A172 (cell line): ENCODE measurements at places on chromosomes 4 and X. TPM values are rescaled to one million over a fixed set of nuclear protein-coding genes. Genes with fewer than 3 reads are reported as not detected.

DNA sequence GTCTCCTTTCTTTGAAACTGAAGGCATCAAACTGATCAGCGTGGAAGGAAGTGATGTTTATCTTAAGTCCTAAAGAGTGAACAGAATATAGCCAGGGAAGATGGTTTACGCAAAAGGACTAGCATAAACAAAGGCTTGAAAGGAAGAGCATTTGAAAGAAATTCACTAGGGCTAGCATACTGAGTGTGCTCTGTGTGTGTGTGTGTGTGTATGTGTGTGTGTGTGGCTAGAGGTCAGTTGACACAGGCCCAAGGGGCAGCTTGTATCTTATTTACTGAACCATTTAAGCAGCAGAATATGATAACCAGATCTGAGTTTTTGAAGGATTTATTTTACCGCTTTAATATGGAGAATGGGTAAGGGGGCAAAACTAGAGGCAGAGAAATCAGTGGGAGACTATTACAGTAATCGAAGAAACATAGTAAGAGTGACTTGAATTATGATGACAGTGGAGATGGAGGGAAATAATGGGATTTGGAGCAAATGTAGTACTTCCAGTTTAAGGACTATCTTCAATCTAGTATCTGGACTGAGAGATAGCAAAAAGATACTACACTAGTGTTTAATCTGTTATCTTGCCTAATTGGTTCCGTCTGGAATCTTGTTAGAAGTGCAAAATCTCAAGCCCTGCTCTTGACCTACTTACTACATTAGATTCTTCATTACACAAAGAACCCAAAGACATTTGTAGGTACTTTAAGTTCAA, 36.9 kb downstream of the CEP44 start:
- no peak for DNase-seq

DNA sequence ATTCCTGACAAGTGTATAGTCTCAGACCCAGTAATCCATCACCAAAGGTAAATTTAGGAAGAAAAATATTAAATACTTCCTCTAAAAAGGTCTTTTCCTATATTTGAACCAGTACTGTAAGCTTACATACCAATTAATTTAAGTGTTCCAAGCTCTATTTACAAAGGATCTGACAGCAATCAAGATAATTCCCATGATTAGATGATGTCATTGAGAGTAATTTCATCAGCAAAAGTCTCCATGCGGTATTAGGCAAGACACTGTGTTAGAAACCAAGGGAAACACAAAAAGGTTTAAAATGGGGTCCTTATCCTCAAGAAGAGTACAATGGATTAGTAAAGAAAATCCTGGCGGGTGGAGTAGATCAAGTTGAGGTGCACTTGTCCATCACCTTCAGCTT, 198.5 kb downstream of the PRDM5 start:
- DNase-seq, result no peak

DNA sequence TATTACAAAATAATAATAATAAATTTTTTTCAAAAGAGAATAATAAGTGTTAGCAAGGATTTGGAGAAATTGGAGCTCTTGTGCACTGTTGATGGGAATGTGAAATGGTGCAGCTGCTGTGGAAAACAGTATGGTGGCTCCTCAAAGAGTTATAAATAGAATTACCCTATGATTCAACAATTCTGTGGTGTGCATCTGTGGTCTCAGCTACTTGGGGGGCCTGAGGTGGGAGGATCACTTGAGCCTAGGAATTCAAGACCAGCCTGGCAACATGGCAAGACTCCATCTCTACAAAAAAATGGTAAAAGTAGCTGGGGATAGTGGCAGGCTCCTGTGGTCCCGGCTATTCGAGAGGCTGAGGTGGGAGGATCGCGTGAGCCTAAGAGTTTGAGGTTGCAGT, 19.6 kb downstream of the MND1 start:
- DNase-seq, result no peak

DNA sequence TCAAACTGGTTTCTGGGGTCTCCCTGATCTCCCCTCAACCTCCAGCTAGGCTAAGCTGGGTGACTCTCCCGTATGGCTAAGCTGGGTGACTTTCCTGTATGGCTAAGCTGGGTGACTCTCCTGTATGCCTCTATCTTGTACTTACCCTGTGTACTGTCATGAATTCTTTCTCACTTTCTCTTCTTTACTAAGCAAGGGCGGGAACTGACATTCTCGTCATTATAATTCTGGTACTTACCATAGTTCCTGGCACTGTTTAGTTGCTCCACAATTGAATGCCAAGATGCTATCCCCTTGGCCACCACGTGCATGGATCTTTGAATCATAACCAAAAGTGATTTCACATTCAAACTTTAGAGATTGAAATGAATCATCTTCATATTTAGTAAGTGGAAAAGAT, 8.8 kb downstream of the INTU start:
- no peak for DNase-seq

DNA sequence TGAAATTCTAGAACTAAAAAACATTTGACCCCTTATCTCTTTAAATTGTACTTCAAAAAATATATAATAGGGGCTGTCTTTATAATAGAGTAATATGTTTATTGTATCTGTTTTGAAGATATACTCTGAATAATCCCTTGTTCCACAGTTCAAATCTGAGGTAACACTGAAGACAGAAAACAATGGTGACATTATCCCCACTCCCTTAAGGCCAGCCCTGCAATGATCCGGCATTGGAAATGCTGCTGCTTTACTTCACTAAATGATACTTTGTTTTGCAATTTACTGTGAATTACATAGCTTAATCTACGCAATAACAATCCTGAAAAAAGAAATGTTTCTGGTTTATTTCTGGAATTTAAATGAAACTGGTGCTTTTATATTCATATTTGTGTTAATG, 34.4 kb upstream of the ZFP42 start:
- no peak for DNase-seq

- DNase-seq, result peak; percentile 75
Observed at GRCh38 chr4:55358668-55359067, 12.6 kb downstream of the SRD5A3 start.

DNA sequence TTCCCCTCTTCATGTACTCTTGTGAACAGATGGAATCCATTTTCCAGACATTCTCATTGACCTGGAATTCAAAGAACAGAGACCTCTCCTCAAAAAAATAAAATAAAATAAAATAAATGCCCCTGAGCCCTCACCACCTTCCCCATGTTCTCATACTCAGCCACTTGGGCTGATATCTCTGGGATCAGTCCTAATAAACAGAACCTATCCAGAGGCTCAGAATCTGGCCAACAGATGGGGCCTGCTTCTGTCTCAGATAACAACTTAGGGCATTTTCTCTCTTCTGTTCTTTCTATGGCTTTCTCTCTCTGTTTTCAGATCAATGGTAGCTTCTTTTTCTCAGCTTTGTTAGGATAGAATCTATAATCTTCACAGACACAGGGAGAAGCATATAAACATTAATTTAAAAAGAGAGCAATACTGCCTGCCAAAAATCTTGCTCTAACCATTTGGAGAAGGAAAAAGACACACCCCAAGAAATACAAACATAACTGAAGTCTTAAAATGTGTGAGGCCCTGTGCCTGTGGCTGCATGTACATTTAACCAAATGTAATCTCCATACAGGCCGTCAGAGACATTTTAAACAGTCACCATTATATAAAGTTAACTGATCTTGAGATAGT, 907.1 kb downstream of the FAT4 start:
- no peak for DNase-seq

GRCh38 chr4:97984545-97985131, 158.6 kb downstream of the STPG2 start:
- no peak for DNase-seq

- DNase-seq, result no peak
Observed at GRCh38 chr4:34220601-34221000, 2023.7 kb downstream of the ARAP2 start.

DNA sequence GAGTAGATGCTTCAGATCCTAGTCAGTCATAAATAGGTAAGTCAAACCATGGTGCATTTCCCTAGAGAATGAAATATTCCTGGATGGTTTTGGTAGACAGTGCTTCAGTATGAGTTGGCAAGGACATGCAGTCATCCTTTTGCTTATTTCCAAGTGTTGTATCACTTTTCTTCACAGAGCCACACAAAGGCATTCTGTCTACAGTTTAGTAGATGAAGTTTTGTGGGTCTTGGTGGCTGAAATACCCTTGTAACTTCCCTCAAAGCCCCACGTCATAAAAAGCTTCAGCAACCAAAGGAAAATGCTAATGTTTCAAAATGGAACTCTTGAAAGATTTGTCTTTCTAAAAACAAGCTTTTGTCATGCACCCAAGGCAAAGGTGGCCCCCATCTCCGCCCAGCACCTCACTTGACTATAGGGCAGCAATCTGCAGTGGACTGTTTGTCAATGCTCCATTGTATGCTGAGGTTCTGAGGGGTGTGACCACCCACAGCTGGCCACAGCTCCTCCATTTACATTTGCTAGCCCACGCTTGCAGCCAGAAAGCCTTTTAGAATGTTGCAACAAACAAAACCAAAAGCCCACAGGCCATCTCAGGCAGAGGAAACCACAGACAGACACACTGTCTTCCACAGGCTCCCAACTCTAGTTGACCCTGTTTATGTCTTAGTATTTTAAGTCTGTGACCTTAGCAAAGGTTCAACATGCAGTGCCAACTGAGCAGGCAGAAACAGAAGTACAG, 87.1 kb upstream of the FAM9C start:
- no peak for DNase-seq

- DNase-seq, result no peak
Observed at GRCh38 chr4:48212165-48212564, 57.5 kb downstream of the TEC start.

Gene SRPX
- 63.8 and 71.2 TPM in 2 replicates for total RNA-seq

Gene NAP1L5
- 5.4 and 6.2 TPM in 2 replicates for total RNA-seq

Gene MID1
- 13.0 and 15.1 TPM in 2 replicates for total RNA-seq

Gene LNX1
- 1.2 and 1.9 TPM in 2 replicates for total RNA-seq

Gene SLC25A53
- total RNA-seq, result 0.84 and 6.6 TPM in 2 replicates
